ENCODE measurements at places on chromosomes 1 and 21.

DNA sequence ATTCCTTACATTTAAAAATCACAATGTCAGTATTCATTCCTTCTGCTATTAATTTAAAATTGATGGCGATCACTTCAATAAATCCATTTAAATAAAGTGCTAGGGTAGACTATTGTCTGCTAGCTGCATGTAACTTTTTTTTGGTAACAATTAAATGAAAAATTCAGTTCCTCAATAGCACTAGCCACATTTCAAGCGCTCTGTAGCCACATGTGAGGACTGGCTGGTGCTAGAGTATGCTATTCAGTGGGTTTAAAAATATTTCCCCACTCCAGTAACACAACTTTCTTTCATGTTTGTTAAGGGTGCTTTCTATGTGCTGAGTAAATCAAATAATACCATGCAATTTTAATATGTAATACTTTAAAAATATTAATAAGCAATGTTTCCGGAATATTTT lies 108.2 kb downstream of the LTN1 start:
- no peak for DNase-seq

GRCh38 chr1:246165826-246166709 lies 341.0 kb downstream of the SMYD3 start:
- no peak for DNase-seq

DNA sequence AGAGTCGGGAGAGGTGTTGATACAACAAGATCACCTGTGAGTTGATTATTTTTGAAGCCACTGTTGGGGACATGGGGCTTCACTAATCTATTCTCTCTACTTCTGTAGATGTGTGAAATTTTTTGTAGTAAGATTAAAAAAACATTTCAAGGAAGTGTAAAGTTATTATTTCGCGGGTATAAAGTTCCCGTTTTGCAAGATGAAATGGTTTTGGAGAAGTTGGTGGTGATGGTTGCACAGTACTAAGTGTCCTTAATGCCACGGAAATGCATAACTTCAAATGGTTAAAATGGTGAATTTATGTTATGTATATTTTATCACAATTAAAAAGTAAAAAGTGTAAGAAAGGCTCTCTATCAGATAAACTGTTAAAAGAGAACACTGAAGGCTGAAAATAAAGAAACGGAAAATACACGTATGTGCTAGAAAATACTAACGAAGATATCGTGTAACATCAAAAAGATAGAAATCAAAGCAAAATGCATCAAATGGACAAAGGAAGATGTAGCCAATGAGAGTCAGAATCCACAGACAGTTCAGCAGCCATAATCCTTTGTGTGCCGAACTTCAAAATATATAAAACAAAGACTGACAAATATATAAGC lies 2.9 kb upstream of the ITGB2 start:
- no peak for DNase-seq

GRCh38 chr1:162564762-162565218 lies 3.3 kb downstream of the UAP1 start:
- DNase-seq, result no peak

GRCh38 chr21:42437786-42438185 lies 34.1 kb downstream of the UBASH3A start:
- no peak for DNase-seq

GRCh38 chr1:21295002-21295401 lies 4.7 kb upstream of the ECE1 start:
- DNase-seq, result no peak

GRCh38 chr1:94980582-94981574 lies 54.0 kb upstream of the CNN3 start:
- no peak for DNase-seq

GRCh38 chr1:227796359-227796915 lies 19.0 kb upstream of the PRSS38 start:
- no peak for DNase-seq

GRCh38 chr1:160208557-160209320 lies 3.6 kb downstream of the PEA15 start:
- DNase-seq, result no peak

DNA sequence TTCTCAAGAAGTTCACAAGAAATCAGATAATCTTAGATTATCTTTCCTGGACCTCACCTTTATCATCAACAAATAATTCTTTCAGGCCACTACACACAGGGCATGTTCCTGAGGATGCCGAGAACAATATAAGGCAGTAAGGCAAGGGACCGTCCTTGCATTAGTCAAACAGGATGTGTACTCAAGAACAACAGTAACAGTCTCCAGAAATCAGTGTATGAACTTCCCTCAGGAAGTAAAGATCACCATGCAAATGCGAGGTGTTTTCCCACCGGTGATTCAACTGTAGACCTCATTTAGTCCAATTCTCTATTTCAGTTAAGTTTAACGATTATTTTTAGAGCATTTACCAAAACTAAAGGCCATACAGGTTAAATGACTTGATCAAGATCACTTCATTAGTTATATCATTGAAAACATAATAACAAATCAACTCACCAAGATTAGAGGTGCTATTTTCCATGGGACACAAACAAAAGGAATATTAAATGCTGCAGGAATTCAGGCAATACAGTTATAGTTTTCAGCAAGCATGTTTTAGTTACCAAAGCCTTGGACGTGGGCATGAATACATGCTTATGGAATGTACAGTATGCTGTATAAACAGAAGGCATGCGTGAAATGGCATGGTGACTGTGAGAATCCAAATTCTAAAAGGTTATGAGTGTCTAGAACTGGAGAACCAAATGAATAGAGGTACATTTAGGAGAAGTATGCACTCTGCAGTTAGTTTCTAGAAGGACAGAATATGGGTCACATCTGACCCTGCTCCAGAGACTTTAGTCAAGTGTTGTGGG lies 145.2 kb downstream of the TNR start:
- DNase-seq, result no peak

DNA sequence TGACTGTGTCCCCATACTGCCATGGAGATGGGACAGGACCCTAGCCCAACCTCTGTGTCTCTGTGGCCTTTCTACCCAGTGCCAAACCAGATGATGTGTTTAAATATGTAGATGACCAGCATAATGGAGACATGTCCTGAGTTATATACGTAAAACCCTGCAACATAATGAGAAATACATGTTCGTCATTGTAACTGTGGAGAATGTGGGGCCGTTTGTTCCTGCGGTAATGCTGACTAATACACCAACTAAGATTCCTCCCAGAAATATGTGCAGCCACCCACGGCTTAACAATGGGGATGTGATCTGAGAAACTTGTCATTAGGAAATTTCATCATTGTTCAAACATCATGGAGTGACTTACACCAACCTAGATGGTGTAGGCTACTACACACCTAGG lies 71.7 kb upstream of the SIM2 start:
- no peak for DNase-seq

- DNase-seq, result no peak
Measured at GRCh38 chr1:39701049-39701439, 9.8 kb upstream of the HPCAL4 start.

GRCh38 chr1:186420311-186420710 lies 40.6 kb downstream of the PDC start:
- no peak for DNase-seq

GRCh38 chr1:17235135-17235885 lies 13.6 kb upstream of the PADI3 start:
- no peak for DNase-seq

- DNase-seq, result no peak
Measured at GRCh38 chr1:61391730-61392129, 309.4 kb downstream of the NFIA start.

DNA sequence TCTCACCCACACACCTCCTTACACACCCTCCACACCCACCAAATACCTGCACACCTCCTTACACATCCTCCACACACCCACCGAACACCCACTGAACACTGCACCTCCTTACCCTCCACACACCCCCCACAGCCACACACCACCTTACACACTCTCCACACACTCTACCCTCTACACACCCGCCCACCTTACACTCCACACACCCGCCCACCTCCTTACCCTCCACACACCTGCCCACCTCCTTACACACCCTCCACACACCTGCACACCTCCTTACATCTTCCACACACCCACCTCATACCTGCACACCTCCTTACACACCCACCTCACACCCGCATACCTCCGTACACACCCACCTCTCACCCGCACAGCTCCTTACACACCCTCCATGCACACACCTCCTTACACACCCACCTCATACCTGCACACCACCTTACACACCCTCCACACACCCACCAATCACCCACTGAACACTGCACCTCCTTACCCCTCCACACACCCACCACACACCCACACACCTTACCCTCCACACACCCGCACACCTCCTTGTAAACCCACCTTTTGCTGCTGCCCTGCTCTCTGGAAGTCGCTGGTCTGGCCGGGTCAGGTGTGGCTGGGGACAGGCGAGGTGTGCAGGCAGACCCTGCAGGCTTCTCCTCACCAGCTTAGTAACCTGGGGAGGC lies 38.5 kb downstream of the COQ8A start:
- DNase-seq, result no peak

- DNase-seq, result no peak
Measured at GRCh38 chr21:27534206-27534605, 567.3 kb upstream of the ADAMTS5 start.

DNA sequence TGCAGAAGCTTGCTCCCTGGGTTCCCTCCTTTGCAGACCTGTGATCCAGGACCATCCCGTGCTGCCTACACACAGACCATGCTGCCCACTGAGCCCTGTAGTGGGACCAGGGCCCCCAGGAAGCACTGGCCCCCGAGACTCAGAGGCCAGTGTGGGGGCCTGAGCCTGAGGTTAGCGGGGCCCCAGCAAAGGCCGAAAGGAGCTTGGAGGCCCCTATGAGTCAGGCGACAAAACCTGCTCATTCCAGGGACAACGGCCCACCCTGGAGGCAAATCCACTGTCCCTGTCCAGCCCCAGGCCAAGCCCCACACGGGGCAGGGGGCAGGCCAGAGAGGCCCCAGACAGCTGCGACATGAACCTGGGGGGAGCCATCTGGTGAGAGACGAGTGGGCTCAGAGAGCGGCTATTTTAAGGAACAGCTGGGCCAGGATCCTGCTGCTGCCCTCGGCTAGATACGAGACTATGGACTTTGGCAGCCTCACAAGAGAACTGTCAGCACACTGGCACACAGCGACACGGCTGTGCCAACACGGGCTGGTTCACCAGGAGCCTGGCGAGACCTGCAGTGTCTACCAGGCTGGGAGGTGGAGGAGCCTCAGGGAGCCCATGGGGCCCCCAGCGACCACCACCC lies 74.7 kb downstream of the ARHGEF16 start:
- no peak for DNase-seq

DNA sequence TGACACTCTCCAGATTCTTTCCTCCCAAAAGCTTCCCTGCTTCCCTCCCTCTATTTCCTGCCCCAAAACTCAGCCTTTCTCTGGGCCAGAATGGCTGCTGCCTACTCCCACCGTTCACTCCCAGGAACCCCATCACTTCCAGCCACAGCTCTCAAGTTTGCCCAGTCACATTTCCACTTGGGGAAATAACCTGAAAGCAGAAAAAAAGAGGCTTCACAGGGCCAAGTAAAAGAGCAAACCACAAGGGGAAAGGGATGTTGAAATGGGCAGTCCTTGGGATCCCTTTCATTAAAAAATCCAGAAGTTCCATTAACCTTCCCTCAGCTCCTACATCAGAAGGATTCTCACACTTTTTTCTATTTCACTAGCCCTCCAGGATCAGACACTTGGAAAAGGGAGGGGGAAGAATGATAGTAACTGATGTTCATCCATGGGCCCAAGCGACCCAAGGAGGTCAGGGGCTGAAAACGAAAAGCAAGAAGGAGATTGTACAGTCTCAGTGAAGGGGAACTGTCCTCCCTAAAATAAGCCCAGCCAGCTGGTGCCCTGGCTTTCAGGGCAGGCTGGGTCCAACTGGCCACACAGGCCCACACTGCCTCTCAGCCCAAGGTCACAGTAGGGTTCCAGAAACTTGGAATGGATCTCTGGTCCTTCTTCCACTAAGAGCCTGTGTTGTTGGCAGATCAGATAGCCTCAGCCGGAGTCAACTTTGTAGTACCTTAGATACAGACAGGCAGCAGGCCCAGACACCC lies 49.7 kb downstream of the DMAP1 start:
- no peak for DNase-seq

- DNase-seq, result no peak
Measured at GRCh38 chr21:36528716-36529115, 48.8 kb upstream of the CLDN14 start.

DNA sequence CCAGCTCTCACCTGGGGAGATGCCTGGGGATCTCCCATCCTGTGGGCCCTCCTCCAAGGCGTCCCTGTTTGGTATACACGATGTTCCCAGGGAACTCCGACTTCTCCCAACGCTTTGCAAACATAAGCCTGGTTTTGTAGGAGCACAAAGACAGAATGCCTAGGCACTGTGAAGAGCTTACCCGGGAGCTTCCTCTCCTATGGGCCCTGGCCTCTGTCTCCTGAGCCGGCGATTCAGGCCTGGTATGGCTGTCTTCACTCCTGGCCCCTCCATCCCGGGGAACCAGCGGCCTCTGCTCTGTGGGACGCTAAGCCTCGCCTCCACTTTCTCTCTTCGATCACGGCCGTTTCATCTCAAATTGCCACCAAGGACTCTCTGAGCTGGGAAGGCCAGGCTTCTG lies 59.6 kb upstream of the ACTRT2 start:
- DNase-seq, result no peak

DNA sequence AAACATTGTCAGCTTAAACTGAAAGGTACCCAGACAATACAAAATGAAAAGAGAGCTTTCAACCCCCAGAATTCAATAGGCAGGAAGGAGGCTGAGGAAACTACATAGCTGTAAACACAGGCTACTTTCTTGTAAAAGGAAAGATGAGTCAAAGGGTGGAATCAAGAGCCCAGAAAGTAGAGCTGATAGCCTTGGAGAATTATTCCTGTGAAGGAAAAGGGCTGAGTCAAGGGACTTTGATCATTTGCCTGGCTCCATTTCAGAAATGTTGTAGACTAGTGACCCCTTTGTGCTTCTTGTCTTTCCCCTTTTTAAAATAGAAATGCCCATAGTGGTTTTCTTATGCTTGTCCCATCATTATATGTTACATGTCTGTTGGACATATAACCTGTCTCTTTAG lies 597.6 kb downstream of the ADGRL2 start:
- no peak for DNase-seq

GRCh38 chr1:163583661-163584181 lies 262.0 kb downstream of the NUF2 start:
- DNase-seq, result no peak

DNA sequence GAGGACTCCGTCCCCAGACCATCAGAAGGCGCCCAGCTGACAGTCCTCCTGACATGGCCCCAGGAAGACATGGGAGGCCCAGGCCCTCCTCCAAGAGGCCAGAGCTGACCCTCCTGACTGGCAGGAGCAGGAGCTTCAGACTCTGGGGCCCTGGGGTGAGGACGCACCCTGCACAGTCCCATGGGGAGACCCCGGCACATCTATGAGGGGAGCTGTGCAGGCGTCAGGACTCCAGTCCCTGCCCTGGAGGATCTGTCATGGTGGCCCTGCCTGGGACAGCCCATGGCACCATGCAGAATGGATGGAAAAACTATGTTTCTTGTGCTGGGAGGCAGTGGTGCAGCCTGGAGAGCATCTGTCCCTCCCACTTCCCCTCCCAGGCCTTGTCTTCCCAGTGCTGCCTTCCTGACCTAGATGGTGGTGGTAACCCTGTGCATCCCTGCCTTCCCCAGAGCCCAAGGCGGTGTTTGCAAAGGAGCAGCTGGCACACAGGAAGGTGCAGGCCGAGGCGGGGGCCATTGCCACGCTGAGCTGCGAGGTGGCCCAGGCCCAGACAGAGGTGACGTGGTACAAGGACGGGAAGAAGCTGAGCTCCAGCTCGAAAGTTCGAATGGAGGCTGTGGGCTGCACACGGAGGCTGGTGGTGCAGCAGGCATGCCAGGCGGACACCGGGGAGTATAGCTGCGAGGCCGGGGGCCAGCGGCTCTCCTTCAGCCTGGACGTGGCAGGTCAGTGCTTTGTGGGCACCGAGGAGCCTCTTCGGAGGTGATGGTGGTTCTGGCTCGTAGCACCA lies 41.9 kb downstream of the OBSCN start:
- no peak for DNase-seq

GRCh38 chr1:184649451-184649888 lies 105.2 kb downstream of the EDEM3 start:
- no peak for DNase-seq

All from activated T-helper 1 cell treated with anti-CD3 and anti-CD28 coated beads, Interleukin-2, amount 50 U/mL, for 16 hours (primary cell).